Stimulated activated CD8-positive, alpha-beta memory T cell treated with anti-CD3 and anti-CD28 coated beads, Interleukin-4, amount 100 ng/mL, for 1 hour (primary cell): ENCODE measurements at places on chromosomes 11 and 22.

- no peak for DNase-seq
Measured at GRCh38 chr11:831118-831864, 1.5 kb upstream of the CD151 start.

GRCh38 chr11:44708009-44708408, 18.8 kb upstream of the TSPAN18 start:
- DNase-seq = no peak

DNA sequence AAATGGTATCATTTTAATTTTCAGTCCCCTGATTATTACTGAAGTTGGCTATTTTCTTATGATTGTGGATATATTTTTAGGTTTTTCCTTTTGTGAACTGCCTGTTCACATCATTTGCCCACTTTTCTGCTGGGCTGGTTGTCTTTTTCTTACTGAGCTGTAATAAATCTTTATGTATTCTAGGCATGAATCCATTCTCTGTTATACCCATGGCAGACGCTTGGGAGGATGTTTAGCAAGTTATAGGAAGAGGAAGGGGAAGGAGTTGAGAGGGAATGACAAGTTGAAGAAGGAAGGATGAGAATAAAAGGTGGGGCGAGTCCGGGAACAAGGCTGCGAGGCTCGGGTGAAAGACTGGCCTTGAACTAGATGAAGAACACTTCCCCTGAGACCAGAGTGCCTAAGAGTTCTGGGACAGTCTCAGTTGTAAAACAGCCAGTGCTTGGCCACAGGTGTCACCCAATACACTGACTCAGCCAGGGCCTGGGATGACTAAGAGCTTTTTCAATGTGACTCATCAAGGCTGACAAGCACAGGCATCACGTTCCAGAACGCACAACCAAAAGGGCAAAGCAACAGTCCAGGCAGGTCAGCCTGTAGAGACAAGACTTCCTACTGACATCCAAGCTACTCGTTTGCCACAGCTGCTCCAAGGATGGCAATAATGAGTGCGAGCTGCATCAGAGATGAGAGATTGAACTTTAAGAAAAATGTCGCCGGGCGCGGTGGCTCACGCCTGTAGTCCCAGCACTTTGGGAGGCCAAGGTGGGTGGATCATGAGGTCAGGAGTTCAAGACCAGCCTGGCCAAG, 35.2 kb downstream of the LRFN4 start:
- no peak for DNase-seq

GRCh38 chr11:132088551-132088950, 718.1 kb downstream of the NTM start:
- DNase-seq = no peak

- DNase-seq = no peak
Measured at GRCh38 chr11:68146010-68146540, 24.9 kb upstream of the CHKA start.

GRCh38 chr11:126603486-126603885, 248.0 kb downstream of the ST3GAL4 start:
- DNase-seq = no peak

- no peak for DNase-seq
Measured at GRCh38 chr11:75432911-75433321, at the start of gene KLHL35. TSS of gene KLHL35 (minus strand) at chr11:75433203. CDS start at chr11:75430629, 2,574 bp downstream.

DNA sequence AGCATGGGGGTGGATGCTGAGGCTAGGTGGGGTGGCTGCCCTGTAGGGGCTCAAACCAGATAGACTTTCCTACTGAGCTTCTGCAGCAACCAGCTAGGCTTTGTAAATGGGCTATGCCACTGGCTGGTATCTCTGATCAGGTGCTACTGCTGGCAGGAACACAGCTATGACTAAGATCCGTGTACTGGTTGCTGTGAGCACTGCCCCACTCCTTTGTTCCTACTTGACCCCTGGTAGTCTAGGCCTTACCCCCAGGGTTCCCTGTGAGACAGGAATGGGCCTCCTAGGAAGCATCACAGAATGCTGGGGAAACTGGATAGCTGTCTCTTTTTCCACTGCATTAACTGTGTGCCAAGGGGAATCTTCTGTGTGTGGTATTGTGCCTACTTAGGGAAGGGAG, 58.4 kb upstream of the GAB2 start:
- DNase-seq = no peak

GRCh38 chr11:111172321-111172862, 73.1 kb upstream of the POU2AF2 start:
- DNase-seq = no peak

DNA sequence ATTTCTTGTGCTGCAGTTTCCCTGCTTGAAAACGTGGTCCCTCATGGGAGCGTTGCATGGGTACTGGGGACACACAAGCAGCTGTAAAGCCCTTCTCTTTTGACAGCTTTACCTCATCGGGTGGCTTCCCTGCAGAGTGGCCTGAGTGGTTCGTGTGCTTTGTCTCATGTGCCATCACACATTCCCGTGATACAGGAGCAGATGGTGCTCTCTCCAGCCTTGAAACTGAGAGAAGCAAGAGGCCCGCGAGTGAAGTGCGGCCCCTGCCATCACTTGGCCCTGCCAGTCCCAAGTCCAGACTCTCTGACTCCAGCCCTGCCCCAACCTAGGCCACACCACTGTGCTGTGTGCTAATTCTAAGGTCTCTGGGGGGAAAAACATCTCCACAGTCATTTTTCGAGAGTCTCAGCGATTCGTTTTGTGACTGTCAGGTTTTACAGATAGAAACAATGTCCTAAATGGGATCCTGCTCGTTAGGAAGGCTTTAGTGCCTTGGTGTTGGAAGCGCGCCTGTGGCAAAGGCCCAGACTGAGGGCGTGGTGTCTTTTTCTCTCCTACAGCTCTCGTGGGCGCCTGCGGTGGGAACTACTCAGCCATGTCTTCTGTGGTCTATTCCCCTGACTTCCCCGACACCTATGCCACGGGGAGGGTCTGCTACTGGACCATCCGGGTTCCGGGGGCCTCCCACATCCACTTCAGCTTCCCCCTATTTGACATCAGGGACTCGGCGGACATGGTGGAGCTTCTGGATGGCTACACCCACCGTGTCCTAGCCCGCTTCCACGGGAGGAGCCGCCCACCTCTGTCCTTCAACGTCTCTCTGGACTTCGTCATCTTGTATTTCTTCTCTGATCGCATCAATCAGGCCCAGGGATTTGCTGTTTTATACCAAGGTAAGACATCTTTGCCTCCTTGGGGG, 64.2 kb downstream of the KREMEN1 start:
- no peak for DNase-seq

GRCh38 chr11:74473382-74474173, 6.2 kb upstream of the KCNE3 start:
- DNase-seq = no peak
